ENCODE measurements at places on chromosomes 4 and X. TPM values are rescaled to one million over a fixed set of nuclear protein-coding genes. Genes with fewer than 3 reads are reported as not detected.

GPRASP2 gene
- polyA plus RNA-seq = 12.0 TPM

XKRX gene
- 0.46 TPM for polyA plus RNA-seq

IL9R gene
- not detected for polyA plus RNA-seq

FRAS1 gene
- under 0.01 TPM for polyA plus RNA-seq

RTL5 gene
- polyA plus RNA-seq = 1.7 TPM

DNAAF6 gene
- not detected for polyA plus RNA-seq

SULT1B1 gene
- polyA plus RNA-seq = not detected

ADH1B gene
- polyA plus RNA-seq = 26.1 TPM

RBMXL3 gene
- polyA plus RNA-seq = not detected

TMEM255A gene
- 0.04 TPM for polyA plus RNA-seq

TCEAL7 gene
- 35.8 TPM for polyA plus RNA-seq

MSL3 gene
- 27.3 TPM for polyA plus RNA-seq

NPNT gene
- not detected for polyA plus RNA-seq

SYTL5 gene
- polyA plus RNA-seq = 2.1 TPM

EDA2R gene
- 30.9 TPM for polyA plus RNA-seq

TEX13D gene
- polyA plus RNA-seq = not detected

DCTD gene
- 195 TPM for polyA plus RNA-seq

TNIP3 gene
- polyA plus RNA-seq = 0.51 TPM

SPIN2A gene
- 1.0 TPM for polyA plus RNA-seq

CFAP99 gene
- polyA plus RNA-seq = not detected

KIAA1210 gene
- polyA plus RNA-seq = not detected

IL2RG gene
- not detected for polyA plus RNA-seq

TKTL2 gene
- not detected for polyA plus RNA-seq

AMMECR1 gene
- polyA plus RNA-seq = 10.2 TPM

ADH1A gene
- not detected for polyA plus RNA-seq

MUC7 gene
- polyA plus RNA-seq = not detected

Data from AG04450 (cell line).